ENCODE measurements at places on chromosomes 12 and 14. TPM values are rescaled to one million over a fixed set of nuclear protein-coding genes. Genes with fewer than 3 reads are reported as not detected.

DNA sequence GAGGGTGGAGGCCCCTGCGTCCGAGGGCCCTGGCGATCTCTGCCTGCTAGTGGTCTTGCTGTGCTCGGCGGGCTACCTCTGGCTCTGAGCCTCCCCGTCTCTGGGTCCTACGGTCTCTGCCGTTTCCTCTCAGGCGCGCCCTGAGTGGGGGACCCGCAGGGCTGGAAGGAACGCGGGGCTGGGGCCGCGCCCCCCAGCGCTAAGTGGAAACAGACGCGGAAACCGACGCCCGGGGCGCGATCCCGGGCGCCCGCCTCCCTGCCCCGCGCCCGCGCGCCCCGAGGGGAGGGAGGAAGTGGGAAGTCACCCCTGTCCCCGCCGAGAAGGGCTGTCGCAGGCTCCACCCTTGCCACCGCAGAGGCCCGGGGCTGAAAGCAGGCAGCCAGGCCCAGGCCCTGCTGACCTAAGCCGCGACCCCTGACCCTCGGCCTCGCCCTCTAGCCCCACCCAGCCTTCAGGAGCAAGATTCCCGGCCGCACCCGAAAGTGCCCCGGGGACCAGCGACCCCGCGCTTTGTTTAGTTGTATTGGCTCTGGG, 831 bp downstream of the CRIP1 start:
- peak overlapping the region; percentile 50 for H3K27ac ChIP-seq
- no peaks in the 10 kb centered on the region for H3K27me3 ChIP-seq
- H3K4me3 ChIP-seq = peak overlapping the region; percentile 62
- peaks cover 36% of the 10 kb centered on the region for H3K4me1 ChIP-seq
- no peaks in the 10 kb centered on the region for H3K36me3 ChIP-seq
- DNase-seq = no peak

DNA sequence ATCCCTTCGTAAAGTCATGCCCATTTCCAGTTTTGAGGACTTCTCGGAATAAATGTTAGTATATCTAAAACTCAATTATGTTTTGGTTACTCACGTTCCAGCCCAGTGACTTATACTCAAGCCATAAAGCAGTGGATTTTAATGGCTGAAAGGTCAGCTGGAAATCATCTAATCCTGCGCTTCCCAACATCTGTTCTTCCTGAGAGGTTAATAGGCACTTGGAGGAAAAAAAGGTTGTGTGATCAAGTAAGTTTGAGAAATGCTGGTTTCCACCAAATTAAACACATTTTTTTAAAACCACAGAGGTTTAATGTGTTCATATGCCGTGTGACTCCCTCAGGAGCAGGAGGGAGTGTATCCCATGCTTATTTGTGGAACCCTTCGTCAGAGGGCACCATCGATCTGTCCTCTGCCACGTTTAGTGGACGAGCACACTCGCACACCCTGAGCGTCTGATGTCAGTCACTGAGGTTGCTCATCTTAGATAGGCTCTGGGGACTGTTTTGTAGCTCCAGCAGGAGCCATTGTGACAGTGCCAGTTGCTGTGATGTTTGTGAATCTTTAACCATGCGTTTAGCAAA, 41.4 kb downstream of the FBXL14 start:
- H3K36me3 ChIP-seq = no peaks in the 10 kb centered on the region
- DNase-seq = no peak
- no peaks in the 10 kb centered on the region for H3K4me1 ChIP-seq
- no peak overlapping the region for H3K27ac ChIP-seq
- H3K4me3 ChIP-seq = no peak overlapping the region
- no peaks in the 10 kb centered on the region for H3K27me3 ChIP-seq

- H3K4me3 ChIP-seq = no peak overlapping the region
- no peak for DNase-seq
- no peak overlapping the region for H3K27ac ChIP-seq
- H3K4me1 ChIP-seq = no peaks in the 10 kb centered on the region
- no peaks in the 10 kb centered on the region for H3K36me3 ChIP-seq
Measured at GRCh38 chr12:68269779-68270178, 16.4 kb upstream of the IL22 start.

DNA sequence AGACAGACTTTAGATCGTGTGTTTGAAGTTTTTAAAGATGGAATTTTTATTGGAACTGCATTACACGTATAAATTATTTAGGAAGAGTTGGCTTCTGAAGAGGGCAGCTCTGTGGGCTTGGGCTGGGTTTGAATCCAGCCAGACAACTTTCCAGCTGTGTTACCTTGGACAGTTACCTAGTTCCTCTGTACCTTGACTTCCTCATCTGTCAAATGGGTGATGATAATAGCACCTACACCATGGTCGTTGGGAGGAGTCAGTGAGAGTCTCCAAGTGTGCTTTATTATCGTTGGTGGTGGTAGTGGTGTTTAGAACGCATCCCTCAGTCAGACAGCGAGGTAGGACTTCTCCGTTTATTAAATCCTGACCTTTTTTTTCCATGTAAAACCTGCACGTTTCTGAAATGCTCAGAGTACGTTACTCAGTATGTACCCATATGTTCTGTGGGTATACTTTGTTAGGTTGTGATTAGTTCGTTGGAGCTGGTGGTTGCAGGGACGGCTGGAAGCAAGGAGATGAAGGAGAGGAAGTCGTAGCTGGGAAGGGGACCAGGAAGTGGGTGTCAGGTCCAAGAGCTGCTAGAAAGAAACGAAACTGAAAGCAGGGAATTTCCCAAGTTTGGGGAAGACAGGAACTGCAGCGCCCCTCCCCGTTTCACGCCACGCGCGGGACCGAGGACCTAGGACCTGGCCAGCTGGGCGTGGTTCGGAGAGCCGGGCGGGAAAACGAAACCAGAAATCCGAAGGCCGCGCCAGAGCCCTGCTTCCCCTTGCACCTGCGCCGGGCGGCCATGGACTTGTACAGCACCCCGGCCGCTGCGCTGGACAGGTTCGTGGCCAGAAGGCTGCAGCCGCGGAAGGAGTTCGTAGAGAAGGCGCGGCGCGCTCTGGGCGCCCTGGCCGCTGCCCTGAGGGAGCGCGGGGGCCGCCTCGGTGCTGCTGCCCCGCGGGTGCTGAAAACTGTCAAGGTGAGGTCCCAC, at the start of gene OAS3:
OAS3 (plus strand) TSS at position 734 of the 979 bp plus-strand sequence; CDS start at position 791, 57 bp downstream.
- H3K4me3 ChIP-seq = peak within 1 kb of the TSS; percentile 55
- DNase-seq = peak; percentile 79
- no peaks in the 10 kb centered on the region for H3K36me3 ChIP-seq
- peak within 1 kb of the TSS; percentile 81 for H3K27ac ChIP-seq

The KRT85 gene
- total RNA-seq = not detected

The TMEM233 gene
- total RNA-seq = not detected

DNA sequence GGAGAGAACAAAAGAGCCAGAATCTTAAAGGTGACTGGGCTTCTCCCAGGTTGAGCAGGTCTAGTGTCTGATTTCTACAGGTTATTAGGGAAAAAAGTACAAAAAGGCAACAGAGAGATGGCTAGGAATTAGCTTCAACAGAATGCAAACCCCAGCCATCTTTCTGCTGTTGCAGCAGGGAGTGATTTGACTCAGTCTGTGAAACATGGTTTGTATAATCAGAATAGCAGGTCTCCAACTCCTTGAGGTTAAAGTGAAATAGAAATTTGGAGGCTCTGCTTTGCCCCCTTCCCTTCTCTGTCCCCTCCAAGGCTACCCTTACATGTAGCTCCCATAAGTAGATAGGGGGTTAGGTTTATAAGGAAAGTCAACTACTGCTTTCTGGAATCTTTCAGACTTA, 105.8 kb downstream of the AKAP6 start:
- H3K27ac ChIP-seq = no peak overlapping the region
- H3K27me3 ChIP-seq = no peaks in the 10 kb centered on the region
- no peak overlapping the region for H3K4me3 ChIP-seq
- no peak for DNase-seq
- H3K4me1 ChIP-seq = no peaks in the 10 kb centered on the region
- H3K36me3 ChIP-seq = no peaks in the 10 kb centered on the region

The CACNA1C gene
- 0.05 TPM for total RNA-seq

DNA sequence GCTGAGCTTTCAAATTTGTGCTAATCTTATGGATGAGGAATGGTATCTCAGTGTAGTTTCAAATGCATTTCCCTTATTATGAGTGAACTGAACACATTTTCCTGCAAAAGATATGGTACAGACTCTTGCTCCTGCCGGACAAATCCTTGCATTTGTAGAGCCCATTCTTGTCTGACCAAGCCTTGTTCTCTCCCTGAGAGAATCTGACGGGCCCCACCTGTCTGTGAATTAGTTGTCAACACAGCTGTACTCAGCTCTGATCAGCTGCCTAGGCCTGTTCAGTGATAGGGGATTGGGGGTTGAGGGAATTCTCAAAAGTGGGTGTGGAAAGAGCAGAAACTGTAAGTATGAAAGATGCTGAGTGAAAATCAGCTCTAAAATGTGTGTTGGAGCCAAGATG, 42.8 kb upstream of the SCN8A start:
- no peak overlapping the region for H3K4me3 ChIP-seq
- no peaks in the 10 kb centered on the region for H3K27me3 ChIP-seq
- no peaks in the 10 kb centered on the region for H3K4me1 ChIP-seq
- no peaks in the 10 kb centered on the region for H3K36me3 ChIP-seq

DNA sequence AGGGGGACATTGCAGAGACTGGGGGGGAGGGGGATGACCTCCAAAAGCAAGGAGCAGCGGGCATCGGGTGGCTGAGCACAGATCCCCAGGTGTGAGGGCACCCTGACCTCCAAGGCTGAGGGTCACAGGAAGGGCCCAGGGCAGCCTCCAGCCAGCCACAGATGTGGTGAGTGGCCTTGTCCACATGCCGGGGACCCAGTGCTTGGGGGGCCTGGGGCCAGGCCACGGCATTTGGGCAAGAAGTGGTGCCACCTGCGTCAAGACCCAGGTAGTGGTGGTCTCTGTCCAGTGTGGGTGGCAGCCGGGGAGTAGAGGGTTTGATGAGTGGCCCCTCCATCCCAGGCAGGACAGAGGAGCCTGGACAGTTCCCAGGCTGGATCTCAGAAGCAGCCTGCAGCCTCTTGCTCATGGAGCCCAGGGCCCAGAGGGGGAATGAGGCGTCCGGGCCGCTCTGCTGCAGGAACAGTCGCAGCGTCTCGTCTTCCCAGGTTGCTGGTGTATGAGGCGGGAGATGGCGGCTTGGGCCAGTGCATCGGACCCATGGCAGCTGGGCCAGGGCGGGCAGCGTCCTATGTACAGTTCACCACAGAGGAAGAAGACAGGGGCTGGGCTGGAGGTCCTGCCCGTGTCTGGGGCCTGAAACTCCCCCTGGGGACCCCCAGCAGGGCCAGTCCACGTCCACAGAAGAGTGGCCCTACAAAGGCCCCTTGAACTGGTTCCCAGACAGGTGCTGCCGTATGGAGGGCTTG, 33.5 kb downstream of the CCNK start:
- no peak for DNase-seq
- H3K27me3 ChIP-seq = no peaks in the 10 kb centered on the region
- H3K27ac ChIP-seq = peak overlapping the region; percentile 48
- H3K36me3 ChIP-seq = peaks cover 2% of the 10 kb centered on the region
- no peak overlapping the region for H3K4me3 ChIP-seq
- H3K4me1 ChIP-seq = peaks cover 6% of the 10 kb centered on the region

DNA sequence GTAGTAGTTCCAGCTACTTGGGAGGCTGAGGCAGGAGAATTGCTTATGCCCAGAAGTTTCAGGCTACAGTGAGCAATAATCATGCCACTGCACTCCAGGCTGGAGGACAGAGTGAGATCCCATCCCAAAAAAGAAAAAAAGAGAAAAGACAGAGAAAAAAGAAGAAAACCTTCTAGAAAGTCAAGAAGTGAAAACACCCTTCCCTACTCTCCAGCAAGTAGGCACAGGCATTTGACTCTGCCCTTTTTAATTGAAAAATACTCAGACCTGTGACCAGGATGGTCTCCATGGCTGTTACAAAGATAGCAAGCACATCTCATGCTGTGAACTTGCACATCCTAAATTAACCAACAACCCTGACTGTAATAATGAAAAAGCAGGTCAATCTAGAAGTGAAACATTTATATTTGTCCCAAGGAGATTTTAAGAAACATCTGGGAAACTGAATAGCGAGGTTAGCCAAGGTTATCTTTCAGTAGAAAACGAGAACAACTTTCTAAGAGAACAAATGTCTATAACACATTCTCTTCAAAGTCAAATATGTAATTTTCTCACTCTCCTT, 2.0 kb downstream of the TMTC1 start:
- no peaks in the 10 kb centered on the region for H3K27me3 ChIP-seq
- no peak overlapping the region for H3K4me3 ChIP-seq
- no peak overlapping the region for H3K27ac ChIP-seq
- DNase-seq = no peak
- no peaks in the 10 kb centered on the region for H3K36me3 ChIP-seq

DNA sequence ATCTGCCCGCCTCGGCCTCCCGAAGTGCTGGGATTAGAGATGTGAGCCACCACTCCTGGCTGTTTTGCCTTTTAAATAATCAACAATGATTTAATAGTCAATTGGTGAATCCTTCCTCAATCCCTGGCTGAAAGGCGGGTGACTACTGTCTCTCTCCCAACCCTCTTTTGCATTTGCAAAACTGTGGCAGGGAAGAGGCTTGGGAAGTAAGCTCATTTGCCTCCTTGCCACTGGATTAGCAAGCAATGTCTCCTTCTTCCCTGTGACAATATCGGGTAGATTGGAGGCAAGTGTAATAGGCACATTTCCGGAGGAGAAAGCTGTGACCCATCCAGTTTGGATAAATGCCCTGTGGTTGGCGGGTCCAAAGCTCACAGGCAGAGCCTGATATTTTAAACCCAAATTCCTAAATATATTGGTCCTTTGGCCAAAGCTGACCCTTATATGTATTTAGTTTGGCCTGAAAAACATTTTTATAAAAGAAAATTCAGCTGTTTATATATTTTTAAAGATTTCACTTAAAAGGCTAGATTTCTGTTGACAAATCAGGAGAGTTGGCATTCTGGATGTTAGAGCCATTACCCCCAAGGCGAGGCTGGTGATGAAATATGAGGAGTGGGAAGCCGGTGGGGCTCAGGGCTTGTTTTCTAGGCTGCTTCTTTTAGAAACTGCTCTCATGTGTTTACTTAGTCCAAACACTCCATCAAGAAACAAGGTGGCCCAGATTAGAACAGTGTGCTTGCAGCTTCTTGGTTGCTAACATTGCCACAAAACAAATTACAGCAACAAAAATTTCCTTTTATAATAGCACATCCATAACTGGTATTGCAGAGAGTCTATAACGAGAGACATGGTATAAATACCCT, 646.9 kb upstream of the TMEM132C start:
- H3K4me3 ChIP-seq = no peak overlapping the region
- H3K27me3 ChIP-seq = no peaks in the 10 kb centered on the region
- H3K27ac ChIP-seq = no peak overlapping the region
- no peaks in the 10 kb centered on the region for H3K4me1 ChIP-seq
- H3K36me3 ChIP-seq = no peaks in the 10 kb centered on the region

GRCh38 chr14:99192028-99192621, 79.9 kb downstream of the BCL11B start:
- H3K27me3 ChIP-seq = no peaks in the 10 kb centered on the region
- DNase-seq = no peak
- H3K4me3 ChIP-seq = no peak overlapping the region
- no peak overlapping the region for H3K27ac ChIP-seq
- H3K36me3 ChIP-seq = no peaks in the 10 kb centered on the region

- H3K4me3 ChIP-seq = no peak overlapping the region
- H3K27me3 ChIP-seq = no peaks in the 10 kb centered on the region
- peaks cover 8% of the 10 kb centered on the region for H3K4me1 ChIP-seq
- DNase-seq = no peak
- H3K27ac ChIP-seq = no peak overlapping the region
Measured at GRCh38 chr14:24794644-24795305, 160.8 kb upstream of the GZMB start.

Data from Caco-2 (cell line).